Activated naive CD4-positive, alpha-beta T cell (primary cell): ENCODE measurements at places on chromosomes 1 and 21.

- DNase-seq: no peak
These were observed 39.9 kb downstream of the PEX14 start for GRCh38 chr1:10514490-10515235.

GRCh38 chr1:221204055-221204833 lies 325.0 kb downstream of the HLX start:
- no peak for DNase-seq

- DNase-seq: no peak
These were observed 124.0 kb downstream of the PIGK start for GRCh38 chr1:77095236-77095635.

DNA sequence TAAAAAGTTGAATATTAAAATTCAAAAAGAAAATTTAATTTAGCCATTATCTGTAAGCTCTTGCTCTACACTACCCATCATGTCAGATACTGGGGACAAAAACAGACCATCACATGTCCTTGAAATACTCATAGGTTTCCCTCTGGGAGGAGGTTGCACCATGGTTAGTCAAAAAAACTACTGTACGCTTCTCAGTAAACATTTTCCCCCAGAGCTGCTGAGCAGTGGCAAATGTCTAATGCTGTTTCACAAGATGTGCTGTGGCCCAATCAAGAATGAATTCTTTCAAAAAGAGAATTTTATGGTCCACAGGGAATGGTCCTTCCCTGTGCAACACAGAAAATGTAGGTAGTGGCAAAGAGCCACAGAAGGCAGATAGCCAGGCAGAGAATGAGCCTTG lies 6.1 kb downstream of the SLC25A24 start:
- DNase-seq: no peak

DNA sequence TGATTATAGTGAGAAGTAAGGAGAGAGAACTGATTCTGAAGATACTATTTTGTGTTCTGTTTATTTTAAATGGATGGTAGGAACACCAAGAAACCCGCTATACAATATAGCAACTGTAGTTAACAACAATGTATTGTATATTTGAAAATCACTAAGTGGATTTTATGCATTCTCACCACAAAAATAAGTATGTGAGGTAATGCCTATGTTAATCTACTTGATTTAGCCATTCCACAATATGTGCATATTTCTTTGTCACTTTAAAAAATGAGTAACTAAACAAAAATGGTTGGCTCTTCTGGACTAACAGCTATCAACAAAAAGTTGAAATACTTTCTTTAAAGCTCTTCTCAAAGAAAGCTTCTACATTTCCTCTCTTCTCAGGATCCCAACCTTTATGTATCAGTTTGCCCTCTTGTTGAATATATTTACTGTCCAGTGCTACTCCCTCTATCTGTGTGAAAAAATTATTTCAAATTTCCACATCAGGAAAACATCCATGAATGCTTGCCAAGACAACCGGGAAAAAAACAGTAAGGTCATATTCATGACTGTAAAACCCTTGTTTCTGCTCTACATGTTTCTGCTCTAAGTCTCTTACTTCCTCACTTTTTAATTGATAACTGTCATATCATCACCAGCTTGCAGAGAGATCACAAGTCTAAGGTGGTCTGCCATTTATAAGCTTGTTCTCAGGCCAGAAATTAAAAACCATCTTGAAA lies 27.0 kb downstream of the CLCA4 start:
- DNase-seq: no peak
